ENCODE measurements at places on chromosomes 7 and 10. TPM values are rescaled to one million over a fixed set of nuclear protein-coding genes. Genes with fewer than 3 reads are reported as not detected.

Gene RBP3
- not detected for total RNA-seq

Gene CELF2
- total RNA-seq, result 93.9 TPM

Gene HMX2
- total RNA-seq, result not detected

- no peak for DNase-seq
These were observed 1.4 kb upstream of the CYP26A1 start for GRCh38 chr10:93072225-93072712.

DNA sequence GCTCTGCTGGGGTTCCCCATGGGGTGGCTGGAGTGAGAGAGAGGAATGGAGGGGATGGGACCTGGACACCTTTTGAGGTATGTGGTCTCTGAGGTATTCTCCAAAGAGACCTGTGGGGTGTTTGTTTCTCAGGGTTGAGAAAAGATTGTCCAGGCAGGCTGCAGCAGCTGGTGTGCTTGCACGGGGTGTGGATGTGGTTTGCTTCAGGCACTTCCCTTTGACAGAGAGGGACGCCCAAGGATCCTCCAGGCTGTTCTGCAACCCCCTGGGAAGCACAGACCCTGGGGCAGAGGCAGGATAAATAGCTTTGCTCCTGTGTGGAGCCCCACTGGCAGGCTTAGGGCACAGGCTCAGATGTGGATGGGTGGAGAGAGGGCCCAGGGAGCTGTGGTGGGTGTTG, 115.1 kb upstream of the AGK start:
- no peak for DNase-seq

Data from mesenteric fat pad (tissue), 1 donor.